Panc1 (cell line): ENCODE measurements at places on chromosomes 5 and 9.
A peak's percentile ranks its signal among the peaks of the same experiment; 100 is the strongest.

- DNase-seq = no peak
- H3K4me3 ChIP-seq = no peak overlapping the region
- no peaks in the 10 kb centered on the region for H3K4me1 ChIP-seq
- H3K27ac ChIP-seq = no peak overlapping the region
- peaks cover 2% of the 10 kb centered on the region for H3K27me3 ChIP-seq
These were observed 97.7 kb upstream of the MEGF10 start for GRCh38 chr5:127192836-127193338.

GRCh38 chr9:6641561-6641960, 4.0 kb downstream of the GLDC start:
- no peak overlapping the region for H3K4me3 ChIP-seq
- no peaks in the 10 kb centered on the region for H3K4me1 ChIP-seq
- DNase-seq = no peak
- no peak overlapping the region for H3K27ac ChIP-seq

GRCh38 chr9:22165144-22165543, 156.0 kb upstream of the CDKN2B start:
- no peak for DNase-seq
- H3K4me3 ChIP-seq = no peak overlapping the region
- H3K27me3 ChIP-seq = no peaks in the 10 kb centered on the region
- no peaks in the 10 kb centered on the region for H3K4me1 ChIP-seq

- no peaks in the 10 kb centered on the region for H3K27me3 ChIP-seq
- H3K27ac ChIP-seq = no peak overlapping the region
- no peak overlapping the region for H3K4me3 ChIP-seq
These were observed 49.1 kb downstream of the PTCD2 start for GRCh38 chr5:72369301-72369700.

- H3K4me1 ChIP-seq = no peaks in the 10 kb centered on the region
- DNase-seq = no peak
- no peaks in the 10 kb centered on the region for H3K36me3 ChIP-seq
- no peaks in the 10 kb centered on the region for H3K27me3 ChIP-seq
- H3K27ac ChIP-seq = no peak overlapping the region
These were observed 84.4 kb downstream of the TLE4 start for GRCh38 chr9:79656169-79656568.

DNA sequence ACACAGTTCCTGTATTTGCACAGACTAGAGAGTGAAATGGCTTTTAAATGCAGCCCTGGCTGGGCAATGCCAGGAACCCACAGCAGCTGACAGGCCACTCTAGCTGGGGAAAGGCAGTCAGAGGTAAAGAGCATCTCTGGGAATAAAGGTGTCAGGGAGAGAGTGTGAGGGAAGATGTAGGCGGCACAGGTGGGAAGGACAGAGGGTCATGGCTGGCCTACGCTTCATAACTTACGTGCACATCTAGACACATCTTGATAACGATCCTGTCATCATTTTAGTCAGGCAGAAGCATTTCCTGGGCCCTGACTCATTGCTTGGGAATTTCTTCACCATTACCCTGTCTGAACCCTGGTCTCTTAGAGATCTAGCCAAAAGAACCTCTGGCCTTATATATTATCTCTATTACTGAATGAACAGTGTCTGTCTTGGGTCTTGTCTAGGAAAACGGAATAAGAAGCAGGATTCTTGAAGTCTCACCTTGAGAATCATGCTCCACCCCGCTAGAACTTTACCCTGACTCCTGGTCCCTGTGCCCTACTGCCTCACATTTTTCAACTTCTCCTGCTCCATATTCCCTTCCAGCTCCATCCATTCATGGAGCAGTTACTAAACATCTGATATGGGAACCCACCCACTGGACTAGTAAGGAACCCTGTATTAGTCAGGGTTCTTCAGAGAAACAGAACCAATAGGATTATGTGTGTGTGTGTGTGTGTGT, 106.4 kb upstream of the ELL2 start:
- no peaks in the 10 kb centered on the region for H3K27me3 ChIP-seq
- peak; percentile 93 for DNase-seq
- no peaks in the 10 kb centered on the region for H3K36me3 ChIP-seq
- peaks cover 17% of the 10 kb centered on the region for H3K4me1 ChIP-seq

DNA sequence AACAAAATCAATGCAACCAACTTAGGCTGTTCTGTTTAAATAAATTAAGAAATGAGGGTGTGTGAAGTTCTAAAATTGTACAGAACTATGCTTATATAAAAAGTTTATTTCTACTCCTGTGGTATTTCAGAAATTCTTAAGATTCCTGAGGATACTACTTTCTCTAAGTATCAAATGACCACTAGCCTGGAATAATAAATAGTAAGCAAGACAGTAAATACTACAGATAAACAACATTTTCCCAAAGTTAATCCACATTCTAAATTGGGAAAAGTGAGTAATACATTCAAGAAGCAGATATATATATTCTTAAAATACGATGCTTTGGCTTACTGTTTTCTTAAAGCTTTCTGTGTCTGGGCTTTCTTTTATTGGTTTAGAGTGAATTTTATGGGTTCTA, 29.5 kb downstream of the CCNH start:
- H3K4me1 ChIP-seq = peaks cover 3% of the 10 kb centered on the region; the same call in 1 of the 2 replicates
- no peaks in the 10 kb centered on the region for H3K27me3 ChIP-seq
- peaks cover 52% of the 10 kb centered on the region for H3K36me3 ChIP-seq
- DNase-seq = no peak
- H3K4me3 ChIP-seq = no peak overlapping the region

GRCh38 chr5:179054036-179054785, 6.0 kb upstream of the ZNF354C start:
- no peaks in the 10 kb centered on the region for H3K4me1 ChIP-seq
- H3K27ac ChIP-seq = no peak overlapping the region
- no peak overlapping the region for H3K4me3 ChIP-seq

DNA sequence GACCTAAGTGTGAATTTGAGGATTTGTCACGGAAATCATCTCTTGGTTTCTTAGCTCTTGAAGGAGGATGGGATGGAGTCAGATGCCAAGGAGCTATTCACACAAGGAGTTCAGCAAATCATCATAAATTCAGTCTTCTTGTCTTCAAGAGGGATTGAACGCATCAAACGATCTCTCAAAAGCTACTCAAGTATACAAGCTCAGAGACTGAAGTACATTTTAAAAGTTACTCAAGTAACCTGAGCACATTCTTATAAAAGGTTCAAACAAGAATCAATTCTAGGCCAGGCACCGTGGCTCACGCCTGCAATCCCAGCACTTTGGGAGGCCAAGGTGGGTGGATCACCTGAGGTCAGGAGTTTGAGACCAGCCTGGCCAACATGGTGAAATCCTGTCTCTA, 21.1 kb upstream of the GOLPH3 start:
- H3K27ac ChIP-seq = no peak overlapping the region
- H3K36me3 ChIP-seq = no peaks in the 10 kb centered on the region
- H3K27me3 ChIP-seq = no peaks in the 10 kb centered on the region

DNA sequence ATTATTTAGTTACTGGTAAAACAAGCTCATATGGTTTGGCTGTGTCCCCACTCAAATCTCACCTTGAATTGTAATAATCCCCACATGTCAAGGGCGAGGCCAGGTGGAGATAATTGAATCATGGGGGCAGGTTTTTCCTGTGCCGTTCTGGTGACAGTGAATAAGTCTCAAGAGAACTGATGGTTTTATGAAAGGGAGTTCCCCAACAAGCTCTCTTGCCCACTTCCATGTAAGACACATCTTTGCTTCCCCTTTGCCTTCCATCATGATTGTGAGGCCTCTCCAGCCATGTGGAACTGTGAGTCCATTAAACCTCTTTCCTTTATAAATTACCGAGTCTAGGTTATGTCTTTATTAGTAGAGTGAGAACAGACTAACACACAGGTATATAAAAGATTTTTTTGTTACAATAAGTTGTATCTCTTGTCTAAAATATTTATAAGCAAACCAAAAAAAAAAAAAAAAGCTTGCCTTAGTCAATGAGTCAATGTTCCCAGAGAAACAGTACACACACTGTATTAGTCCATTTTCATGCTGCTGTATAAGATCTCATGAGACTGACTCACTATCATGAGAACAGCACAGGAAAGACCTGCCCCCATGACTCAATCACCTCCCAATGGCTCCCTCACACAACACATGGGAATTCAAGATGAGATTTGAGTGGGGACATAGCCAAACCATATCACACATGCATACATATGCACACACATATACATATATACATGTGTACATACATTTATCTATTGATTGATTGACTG, 138.3 kb downstream of the BASP1 start:
- H3K27me3 ChIP-seq = no peaks in the 10 kb centered on the region
- no peak overlapping the region for H3K27ac ChIP-seq
- H3K4me3 ChIP-seq = no peak overlapping the region
- no peaks in the 10 kb centered on the region for H3K4me1 ChIP-seq

DNA sequence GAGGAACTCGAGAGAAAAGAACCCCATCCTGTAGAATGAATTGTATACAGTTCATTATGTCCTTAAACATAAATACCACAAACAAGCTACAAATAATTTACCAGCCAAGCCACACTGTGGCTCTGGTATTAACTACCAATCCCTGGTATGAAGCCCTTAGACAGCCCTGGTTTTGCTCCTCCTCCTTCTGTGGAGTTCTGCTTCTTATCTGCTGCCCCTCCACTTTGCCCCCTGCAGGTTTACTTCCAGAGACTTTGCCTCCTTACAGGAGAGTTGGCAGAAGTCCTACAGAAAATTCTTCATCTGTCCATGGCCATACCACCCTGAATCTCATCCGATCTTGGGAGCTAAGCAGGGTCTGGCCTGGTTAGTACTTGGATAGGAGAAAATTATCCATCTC, 219.8 kb downstream of the ACTL7B start:
- no peak overlapping the region for H3K27ac ChIP-seq
- DNase-seq = no peak
- no peaks in the 10 kb centered on the region; the same call in 1 of the 2 replicates for H3K27me3 ChIP-seq
- H3K36me3 ChIP-seq = no peaks in the 10 kb centered on the region
- H3K4me1 ChIP-seq = no peaks in the 10 kb centered on the region
- H3K4me3 ChIP-seq = no peak overlapping the region

GRCh38 chr5:139304391-139305324, 11.1 kb downstream of the MATR3 start:
- peaks cover 4% of the 10 kb centered on the region; the same call in 1 of the 2 replicates for H3K36me3 ChIP-seq
- H3K4me1 ChIP-seq = peaks cover 41% of the 10 kb centered on the region
- H3K27me3 ChIP-seq = no peaks in the 10 kb centered on the region
- no peak overlapping the region for H3K27ac ChIP-seq
- no peak for DNase-seq
